ENCODE measurements at places on chromosomes 12 and 14.

DNA sequence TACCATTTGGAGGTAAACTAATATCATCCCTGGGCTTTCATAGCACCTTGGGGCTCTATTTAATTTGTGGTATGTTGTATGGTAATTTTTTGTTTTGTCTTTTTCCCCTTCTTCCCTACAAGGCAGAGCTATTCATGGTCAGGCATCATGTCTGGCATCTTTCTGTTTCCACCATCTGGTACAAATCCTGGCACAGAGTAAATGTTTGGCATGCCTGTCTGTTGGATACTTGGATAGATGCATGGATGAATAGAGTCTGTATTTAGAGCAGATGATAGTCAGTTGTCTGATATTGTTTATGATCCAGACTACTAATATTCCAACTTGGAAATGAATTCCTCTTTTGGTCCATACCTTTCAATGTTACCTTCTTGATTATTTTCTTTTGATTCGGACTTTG lies 139.8 kb downstream of the NEDD1 start:
- no peak for DNase-seq

DNA sequence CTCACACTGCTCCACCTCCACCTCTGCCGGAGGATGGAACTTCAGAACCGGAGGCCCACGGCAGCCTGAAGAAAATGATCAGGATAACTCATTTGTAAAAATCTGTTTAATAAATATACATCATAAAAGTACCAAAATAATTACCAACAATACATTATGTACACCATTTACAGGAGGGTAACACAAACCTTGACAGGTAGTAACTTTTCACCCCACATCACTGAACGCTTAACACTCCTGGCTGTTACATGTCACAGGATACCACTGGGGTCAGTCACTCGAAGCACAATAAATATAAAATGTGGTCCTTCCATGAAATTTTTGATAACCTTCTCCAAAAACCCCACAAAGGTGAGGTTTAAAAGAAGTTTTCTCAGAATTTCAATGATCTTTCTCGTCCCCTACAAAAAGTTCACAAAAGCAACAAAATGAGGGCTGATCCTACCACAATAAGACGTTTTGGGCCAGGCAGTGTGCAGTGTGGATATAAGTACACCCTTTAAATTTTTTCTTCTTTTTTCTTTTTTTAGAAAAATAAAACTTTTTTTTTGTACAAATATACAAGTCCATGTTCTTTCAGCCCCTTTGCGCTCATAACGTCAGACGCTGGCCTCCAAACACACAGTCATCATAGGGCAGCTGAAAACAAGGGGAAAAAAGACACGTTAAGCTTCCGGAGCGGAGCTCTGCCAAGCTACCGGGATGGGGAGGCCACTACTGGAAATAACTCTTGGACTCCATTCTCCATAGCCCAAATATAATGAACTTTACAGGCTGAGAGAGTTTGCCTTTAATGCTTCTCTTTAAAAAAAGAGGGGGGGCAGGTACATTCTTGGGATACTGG lies 2.9 kb downstream of the NFKBIA start:
- DNase-seq: no peak

- DNase-seq: no peak
Observed at GRCh38 chr12:31000751-31001150, 72.9 kb upstream of the DDX11 start.

- no peak for DNase-seq
Observed at GRCh38 chr12:47190905-47191304, 111.1 kb upstream of the AMIGO2 start.

DNA sequence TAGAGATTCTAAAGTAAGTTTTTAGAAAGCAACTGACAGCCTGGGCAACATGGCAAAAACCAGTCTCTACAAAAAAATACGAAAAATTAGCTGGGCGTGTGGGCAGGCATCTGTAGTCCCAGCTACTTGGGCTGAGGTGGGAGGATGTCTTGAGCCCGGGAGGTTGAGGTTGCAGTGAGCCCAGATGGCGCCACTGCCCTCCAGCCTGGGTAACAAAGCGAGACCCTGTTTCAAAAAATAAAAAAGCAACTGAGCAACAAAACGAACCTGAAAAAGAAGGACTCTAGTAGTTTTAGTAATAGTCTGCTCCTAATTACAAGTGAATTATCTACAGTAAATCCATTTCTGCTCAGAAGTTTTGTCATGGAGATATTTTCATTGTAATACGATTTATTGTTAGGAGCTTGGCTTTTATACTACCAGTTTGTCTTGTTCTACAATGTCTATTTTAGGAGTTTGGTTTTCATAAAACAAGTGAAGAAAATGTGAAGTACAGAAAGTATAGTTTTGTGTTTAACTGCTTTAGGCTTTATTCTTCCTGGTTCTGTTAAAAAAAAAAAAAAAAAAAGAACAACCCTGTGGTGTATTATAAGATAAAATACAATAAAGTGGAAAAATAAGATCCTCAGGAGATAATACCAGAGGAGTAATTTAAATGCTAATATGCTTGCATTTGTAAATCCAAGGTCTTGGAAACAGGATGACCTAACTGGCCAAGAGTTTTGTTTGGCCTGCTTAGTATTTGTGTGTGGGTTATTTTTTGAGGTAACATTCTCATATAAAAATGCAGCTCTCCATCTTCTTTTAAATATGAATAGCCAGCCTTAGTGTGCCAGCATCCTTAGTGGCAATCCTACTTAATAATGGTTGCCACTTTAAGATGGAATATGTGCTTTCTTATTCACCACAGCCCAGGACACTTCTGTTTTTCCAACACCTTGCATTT lies 2.8 kb downstream of the TMX1 start:
- DNase-seq: no peak

- no peak for DNase-seq
Observed at GRCh38 chr12:124719231-124719630, 144.4 kb downstream of the SCARB1 start.
